ENCODE measurements at places on chromosomes 16 and 17. TPM values are rescaled to one million over a fixed set of nuclear protein-coding genes. Genes with fewer than 3 reads are reported as not detected.

The NKD1 gene
- 30.2 TPM for total RNA-seq

The CETP gene
- not detected for total RNA-seq

DNA sequence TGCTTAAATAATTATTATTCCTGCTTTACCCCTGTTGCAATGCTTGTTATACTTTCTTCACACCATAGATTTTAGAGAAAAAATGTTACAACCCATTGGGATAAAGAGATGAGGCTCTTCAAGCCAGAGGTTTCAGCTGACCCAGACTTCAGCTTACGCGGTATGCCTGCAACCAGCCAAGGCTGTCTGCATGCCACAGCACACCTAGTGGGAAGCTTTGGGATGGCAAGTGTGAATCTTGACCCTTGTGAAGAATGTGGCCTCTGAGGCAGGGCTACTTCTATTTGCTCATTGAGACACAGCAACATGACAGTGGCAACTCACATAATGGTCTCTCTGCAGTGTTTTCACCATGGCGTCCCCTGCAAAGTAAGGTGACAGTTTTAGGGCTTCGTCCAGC lies 193.9 kb upstream of the PIRT start:
- no peak for DNase-seq

GRCh38 chr17:79947351-79948031 lies 88.2 kb downstream of the TBC1D16 start:
- no peak for DNase-seq

- DNase-seq, result no peak
These were observed 60.7 kb downstream of the PCTP start for GRCh38 chr17:55811536-55811935.

- no peak for DNase-seq
These were observed 191.6 kb downstream of the CCDC182 start for GRCh38 chr17:57553526-57553925.

DNA sequence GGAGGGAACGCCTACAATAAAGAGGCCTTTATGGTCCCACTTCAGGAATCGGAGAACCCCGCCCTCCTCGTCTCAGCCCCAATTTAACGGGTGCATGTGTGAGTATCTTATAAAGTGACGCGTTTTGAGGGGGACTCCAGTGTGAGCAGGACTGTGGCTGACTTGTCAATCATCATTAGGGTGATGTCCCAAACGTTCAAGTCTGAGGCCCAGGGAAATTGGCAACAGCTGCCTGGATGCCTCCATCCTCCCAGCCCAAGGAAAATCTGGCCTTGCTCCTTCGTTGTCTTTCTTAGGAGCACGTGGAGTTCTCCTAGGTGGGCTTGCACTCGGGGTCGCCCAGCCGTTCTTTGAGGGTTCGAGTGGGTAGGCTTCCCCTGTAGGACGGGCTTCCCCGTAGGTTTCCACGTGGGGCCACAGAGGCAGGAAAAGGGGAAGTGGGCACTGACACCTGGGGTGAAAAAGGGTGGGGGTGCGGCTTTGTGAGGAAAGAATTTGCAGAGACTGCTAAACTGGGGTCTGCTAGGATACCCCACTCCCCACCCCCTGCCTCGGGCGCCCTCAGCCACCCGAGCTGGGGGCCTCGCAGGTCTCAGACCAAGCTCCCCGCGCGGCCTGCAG lies 561 bp upstream of the HERPUD1 start:
- DNase-seq, result no peak

The CCL17 gene
- not detected for total RNA-seq

DNA sequence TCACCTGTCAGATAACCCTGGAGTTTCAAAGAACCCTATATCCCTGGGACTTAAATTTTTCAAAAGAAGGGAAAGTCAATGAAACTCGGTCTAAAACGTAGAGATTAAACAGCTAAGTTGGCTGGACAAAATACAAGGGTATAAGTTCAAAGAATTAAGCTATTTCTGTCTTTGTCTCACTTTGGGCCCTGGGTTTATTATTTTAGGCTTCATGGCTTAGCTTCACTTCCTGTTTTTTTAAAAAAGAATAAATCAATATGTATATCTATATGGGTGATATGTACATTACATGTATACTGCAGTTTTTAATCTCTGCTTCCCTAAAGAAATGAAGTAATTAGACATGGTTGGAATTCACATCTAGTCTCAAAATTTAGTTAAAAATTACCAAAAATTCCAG lies 132.3 kb downstream of the TRIM37 start:
- no peak for DNase-seq

DNA sequence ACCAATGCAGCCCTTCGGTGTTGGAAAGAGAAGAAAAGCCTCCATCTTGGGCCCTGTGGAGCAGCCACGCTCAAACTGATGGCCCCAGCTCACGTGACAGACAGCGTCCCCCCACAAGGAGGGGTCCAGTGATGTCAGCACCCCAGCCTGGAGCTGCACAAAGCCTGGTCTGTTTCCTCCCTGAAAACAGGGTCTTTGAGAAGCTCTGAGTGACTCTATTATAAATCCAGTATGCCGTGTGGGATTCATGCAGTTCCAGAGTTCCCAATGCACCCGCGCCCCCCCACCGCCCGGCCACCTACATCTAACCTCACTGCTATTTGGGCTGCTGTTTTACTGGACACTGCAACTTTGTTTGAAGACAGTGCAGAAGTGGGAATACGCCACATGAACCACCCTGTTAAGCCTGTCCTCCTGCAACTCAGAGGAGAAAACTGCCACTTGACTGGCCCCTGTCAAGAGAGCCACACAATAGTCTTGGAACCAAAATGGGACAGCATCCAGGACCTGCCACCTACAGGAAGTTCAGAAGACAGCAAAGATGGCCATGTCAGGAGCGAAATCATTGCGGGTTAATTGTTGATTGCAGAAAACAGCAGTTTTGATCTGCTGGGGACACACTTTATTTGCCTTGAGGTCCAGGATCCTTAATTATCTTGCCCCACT lies 33.1 kb downstream of the PMP22 start:
- DNase-seq, result no peak

DNA sequence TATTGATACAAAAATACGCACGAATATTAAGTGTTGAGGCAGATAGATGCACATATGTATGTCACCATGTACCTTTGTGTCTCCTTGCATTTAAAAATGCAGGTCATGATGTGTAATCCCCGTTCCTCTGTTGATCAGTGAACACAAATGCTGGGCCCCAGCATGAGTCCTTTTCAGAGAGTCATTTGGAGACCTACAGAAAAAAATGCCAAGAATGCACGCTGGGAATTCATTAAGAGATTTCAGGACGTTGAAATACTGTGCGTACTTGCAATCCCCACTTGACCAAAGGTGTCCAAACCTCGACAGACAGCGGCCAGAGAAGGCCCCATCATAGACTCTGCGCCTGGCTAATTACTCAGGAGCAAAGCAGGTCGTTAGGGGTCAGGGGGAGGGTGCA lies 496.0 kb downstream of the MAF start:
- no peak for DNase-seq

- no peak for DNase-seq
These were observed 546.4 kb upstream of the SALL1 start for GRCh38 chr16:51697454-51697853.

- no peak for DNase-seq
These were observed 12.1 kb upstream of the CBFB start for GRCh38 chr16:67016681-67017420.

- DNase-seq, result no peak
These were observed 235.1 kb upstream of the NLRP1 start for GRCh38 chr17:5819396-5819795.

DNA sequence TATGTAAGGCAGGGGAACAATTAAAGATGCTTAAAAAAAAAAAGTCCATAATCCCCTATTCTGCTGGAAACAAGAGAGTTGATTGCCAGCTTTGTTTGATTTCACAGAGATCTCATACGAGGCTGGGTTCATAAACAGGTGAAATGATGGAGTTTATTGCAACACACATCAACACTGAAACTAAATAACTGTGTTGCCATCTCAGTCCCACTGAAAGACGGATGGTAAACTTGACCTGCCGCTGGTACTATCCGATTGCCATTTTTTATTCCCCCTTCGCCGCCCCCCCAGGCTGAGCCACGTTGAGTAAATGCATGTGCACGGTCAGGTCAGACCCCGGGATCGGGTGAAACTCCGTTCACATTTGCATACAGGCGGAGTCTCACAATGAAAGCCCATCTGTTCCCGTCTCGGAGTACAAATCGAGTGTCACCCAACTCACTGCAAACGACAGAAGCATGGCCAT lies 119.2 kb downstream of the SKAP1 start:
- DNase-seq, result no peak

The KRTAP4-4 gene
- not detected for total RNA-seq

The SNX20 gene
- total RNA-seq, result 3.3 TPM

GRCh38 chr16:76946879-76947278 lies 244.1 kb upstream of the MON1B start:
- no peak for DNase-seq

DNA sequence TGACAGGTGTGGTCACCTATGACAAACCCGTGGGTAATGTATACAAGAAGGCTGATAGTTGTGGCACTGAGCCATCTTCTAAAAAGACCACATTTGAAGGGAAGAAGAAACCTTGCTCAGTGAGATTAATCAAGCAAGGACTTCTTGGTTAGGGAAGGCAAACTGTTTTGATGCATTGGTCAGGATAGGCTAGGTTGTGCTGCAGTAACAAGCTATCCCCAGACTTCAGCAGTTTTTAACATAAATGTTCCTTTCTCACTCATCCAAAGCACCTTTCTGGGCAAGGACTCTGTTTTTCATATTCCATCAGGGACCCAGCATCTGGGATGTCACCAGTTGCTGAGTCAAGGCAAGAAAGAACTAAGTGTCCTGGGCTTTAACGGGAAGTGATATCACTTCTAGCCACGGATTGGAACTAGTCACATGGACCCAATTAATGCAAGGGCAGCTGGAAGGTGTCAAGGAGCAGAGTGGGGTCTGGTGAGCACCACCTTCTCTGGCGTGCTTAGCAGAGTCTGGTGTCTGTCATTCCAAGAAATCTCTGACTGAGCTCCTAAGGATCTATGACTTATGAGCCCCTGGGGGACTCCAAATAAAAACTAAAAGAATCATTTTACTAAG lies 52.0 kb upstream of the CCL2 start:
- no peak for DNase-seq

- DNase-seq, result no peak
These were observed 5.0 kb downstream of the NEUROD2 start for GRCh38 chr17:39602533-39603303.

GRCh38 chr16:6482696-6483468 lies 849.8 kb upstream of the RBFOX1 start:
- DNase-seq, result no peak

The NUDT21 gene
- total RNA-seq, result 52.3 TPM

The AIPL1 gene
- total RNA-seq, result not detected

DNA sequence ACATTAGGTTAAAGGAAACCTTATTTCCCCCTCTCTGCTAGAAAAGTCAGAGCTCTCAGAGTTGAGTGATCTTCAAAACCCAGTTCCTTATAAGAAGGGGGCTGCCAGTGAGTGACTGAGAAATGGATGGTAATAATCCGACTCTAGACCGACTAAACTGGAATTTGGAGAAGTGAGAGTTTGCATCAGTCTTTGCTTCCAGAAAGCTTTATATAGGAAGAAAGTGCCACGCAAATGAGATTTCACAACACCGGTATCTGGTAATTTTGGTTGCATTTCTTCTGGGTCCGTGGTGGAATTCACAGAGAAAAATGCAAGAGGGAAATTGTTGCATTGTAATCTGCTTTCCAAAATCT lies 271.4 kb downstream of the MAF start:
- DNase-seq, result no peak

DNA sequence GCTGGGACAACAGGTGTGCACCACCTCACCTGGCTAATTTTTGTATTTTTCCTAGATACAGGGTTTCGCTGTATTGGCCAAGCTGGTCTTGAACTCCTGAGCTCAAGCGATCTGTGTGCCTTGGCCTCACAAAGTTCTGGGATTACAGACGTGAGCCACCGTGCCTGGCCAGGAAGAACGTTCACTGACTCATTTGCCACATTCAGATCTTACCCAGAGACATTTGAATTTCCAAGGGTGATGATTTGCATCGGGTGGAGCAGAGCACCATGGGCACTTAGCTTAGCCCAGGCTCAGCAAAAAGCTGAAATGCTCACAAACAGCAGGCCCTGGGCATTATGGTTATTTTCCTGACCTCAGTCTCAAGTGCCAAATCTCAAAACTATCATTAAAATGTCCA lies 14.5 kb upstream of the ADORA2B start:
- no peak for DNase-seq

- no peak for DNase-seq
These were observed 71.2 kb upstream of the GRIN2A start for GRCh38 chr16:10253409-10253808.

GRCh38 chr17:19510903-19511302 lies 22.8 kb upstream of the SLC47A1 start:
- DNase-seq, result no peak

GRCh38 chr17:65509032-65509431 lies 52.4 kb downstream of the AXIN2 start:
- no peak for DNase-seq

The KCNH6 gene
- not detected for total RNA-seq

DNA sequence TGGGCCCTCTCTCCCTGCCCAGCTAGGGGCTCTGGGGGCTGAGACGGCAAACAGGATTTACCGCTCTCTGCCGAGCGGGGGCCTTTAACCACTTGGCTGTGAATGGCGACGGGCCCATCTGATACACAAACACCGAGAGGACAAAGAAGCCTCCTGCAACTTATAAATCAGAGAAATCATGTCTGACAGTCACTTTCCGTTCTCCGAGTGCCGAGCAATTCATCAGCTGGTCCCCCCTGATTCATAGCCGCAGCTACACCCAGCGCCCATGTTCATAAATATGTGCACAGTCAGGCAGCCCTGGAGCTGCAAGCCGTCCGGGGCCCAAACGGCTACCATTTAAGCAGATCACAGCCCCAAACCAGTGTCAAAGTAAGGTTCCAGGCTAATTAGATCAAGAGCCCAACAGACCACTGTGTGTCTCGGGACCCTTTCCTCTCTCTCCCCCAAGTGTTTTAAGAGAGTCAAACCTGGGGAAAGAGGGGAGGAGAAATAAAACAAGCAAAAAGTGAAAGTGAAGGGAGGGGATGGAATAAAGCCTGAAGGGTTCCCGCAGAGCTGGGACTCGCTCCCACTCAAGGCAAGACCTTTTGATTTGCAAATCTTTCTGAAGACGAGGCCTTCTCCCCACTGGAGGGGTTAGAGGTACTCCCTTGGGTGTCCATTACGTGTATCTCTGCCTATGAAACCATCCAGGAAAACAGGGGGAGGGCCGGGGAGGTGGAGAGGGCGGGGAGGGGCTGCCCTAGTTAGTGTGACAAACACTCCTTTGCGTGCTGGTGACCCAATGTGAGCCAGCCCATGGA lies 154.7 kb downstream of the C16orf78 start:
- no peak for DNase-seq

DNA sequence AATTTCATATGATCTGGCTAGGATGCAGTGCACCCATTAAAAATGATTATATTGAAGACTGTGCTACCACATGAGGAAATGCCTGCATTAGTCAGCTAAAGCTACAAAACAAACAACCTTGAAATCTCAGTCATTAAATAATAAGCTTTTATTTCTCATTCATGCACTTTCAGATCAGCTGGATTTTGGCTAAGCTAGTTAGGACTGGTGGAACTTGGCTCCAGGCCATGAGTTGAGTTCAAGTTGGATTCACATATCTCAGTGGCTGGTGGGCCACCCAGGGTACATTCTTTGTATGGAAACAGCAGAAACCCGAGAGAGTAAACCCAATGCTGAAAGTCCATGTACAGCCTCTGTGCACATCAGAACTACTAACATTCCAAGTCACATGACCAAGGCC lies 6.4 kb upstream of the SLFN12L start:
- DNase-seq, result no peak

The NME1 gene
- 21.7 TPM for total RNA-seq

- DNase-seq, result no peak
These were observed 983.9 kb downstream of the CDH11 start for GRCh38 chr16:64138006-64138405.

The ADAM11 gene
- total RNA-seq, result 0.41 TPM

GRCh38 chr17:75847614-75848522 lies 3.7 kb upstream of the UNC13D start:
- no peak for DNase-seq
